Adipocyte (in vitro differentiated cells): ENCODE measurements at places on chromosomes 7 and 10.

- DNase-seq = no peak
Measured at GRCh38 chr7:100555701-100556100, 16.7 kb downstream of the AGFG2 start.

DNA sequence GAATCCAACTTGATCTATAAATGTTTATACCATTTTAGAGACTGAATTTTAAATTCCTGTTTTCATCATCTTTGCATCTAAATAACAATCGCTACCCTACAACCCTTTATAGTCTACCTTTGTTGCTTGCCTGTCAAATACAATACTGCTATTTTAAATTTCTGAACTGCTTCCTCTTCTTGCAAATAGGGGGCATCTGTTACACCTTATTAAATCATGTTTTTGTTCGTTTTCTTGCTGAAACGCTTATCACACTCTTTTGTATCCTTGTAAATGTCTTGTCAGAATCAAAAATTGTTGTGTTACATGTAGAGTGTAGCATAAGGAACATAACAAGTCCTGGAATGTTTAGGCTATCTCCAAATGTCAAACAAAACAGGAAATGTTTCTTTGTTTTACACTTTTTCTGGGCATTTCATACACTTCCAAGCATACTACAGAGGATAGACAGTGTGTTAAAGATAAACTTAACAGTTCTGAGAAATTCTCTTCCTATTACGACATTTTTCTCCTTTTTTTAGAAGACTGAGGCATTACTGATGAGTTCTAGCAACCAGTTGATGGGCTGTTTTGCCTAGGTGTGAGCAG, 281.3 kb downstream of the GPR158 start:
- DNase-seq = no peak

GRCh38 chr10:122168598-122169394, 102.3 kb upstream of the BTBD16 start:
- no peak for DNase-seq

DNA sequence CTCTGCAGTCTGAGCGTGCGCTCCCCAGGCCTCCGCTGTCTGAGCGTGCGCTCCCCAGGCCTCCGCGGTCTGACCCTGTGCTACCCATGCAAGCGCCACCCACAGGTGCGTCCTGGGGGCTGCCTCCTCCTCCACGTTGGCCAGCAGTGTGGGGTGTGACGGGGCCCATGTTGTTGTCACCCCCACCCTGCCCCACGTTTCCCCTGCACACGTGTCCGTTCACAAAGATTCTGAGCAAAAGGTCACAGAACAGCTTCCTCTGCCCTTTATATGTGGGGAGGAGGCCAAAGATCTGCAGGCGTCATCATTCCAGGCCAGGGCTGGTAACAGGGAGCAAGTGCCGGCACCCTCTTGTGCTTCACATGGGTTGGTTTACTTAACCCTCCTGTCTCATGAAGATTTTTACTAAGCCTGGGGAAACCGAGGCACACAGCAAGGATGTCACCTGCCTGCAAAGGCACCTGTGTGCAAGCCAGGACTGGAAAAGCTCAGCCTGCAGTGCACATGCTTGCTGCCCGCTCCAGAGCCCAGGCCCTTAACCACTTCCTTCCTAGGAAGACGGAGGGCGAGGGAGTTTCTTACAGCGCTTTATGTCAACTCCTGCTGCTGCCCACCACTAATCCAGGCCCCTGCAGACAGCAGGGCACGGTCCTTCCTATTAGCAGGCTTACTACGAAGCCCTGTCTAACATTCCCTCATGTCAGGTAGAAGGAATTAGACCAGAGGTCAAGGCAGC, 4.8 kb downstream of the GPR146 start:
- no peak for DNase-seq

DNA sequence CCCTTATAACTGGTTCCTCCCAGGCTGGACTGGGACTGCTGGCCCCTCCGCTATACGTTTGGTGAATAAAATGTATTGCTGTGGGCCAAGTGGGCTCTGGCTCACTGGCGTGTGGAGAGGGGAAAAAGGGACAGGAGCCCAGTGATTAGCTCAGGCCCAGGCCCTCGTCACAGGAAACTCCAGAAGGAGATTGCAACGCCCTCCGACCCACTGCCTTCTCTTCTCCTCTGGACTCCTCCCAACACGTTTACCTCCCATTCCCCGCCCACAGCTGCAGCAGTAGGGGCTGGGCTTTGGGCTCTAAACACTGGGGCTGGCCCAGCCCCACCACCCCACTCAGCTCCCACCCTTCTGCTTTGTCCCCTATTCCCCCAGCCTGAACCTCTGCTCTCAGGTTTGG, 173.9 kb downstream of the NEURL1 start:
- no peak for DNase-seq

DNA sequence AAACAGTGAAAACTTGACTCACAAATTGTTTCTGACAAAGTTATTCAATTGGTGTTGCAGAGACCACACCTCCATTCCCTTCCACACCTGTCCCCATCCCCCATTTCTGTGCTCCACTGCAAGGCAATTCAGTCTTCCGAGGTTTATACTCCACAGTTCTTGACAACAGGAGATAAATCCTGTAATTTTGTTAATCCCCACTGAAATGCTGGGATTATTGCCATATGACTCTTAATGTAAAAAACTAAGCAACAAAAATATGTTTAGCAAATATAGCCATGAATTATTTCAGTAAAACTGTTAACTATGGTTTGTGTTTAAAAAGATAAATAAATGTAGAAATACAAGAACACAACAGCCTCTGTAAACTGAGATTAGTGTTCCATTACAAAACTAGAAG, 170.1 kb upstream of the SEMA3D start:
- DNase-seq = no peak

DNA sequence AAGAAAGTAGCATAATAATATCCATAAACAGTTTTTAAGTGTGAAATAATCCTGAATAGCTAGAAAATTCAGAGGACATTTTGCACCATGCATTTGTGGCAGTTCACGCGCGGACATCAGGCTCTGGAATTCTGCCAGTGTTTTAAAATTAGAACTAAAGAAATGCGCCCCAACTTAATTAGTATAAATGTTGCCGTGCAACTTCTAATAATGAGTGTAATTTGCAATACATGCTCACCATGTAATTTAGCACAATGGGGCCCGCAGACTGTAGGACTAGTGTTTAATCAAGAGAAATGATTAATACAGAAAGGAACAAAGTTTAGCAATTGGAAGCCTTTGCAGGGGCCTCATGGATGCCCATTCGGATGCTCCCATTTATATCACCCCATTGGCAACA, 96.6 kb downstream of the PTPRE start:
- DNase-seq = no peak

- DNase-seq = no peak
Measured at GRCh38 chr7:8060241-8060640, 91.6 kb downstream of the GLCCI1 start.

GRCh38 chr7:40937879-40938278, 765.0 kb downstream of the INHBA start:
- DNase-seq = no peak

- DNase-seq = no peak
Measured at GRCh38 chr7:17620566-17620965, 319.7 kb downstream of the SNX13 start.

GRCh38 chr10:77236700-77237099, 400.9 kb downstream of the KCNMA1 start:
- DNase-seq = peak; percentile 44

DNA sequence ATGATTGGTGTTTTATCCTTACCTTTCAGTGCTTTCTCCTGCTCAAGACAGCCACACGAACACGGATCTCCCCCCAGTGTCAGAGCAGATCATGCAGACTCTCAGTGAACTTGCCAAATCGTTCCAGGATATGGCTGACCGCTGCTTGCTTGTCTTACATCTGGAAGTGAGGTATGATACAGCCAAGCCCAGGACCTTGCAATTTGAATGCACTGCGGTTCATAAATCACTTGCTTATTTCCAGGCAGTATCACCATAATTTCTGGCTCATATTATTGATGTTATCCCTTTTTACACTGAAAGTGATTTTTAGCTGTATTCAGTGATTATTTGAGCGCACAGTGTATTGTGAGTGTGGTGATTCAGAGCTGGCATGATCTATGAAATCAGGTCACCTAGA, 129.7 kb upstream of the LRGUK start:
- DNase-seq = no peak

DNA sequence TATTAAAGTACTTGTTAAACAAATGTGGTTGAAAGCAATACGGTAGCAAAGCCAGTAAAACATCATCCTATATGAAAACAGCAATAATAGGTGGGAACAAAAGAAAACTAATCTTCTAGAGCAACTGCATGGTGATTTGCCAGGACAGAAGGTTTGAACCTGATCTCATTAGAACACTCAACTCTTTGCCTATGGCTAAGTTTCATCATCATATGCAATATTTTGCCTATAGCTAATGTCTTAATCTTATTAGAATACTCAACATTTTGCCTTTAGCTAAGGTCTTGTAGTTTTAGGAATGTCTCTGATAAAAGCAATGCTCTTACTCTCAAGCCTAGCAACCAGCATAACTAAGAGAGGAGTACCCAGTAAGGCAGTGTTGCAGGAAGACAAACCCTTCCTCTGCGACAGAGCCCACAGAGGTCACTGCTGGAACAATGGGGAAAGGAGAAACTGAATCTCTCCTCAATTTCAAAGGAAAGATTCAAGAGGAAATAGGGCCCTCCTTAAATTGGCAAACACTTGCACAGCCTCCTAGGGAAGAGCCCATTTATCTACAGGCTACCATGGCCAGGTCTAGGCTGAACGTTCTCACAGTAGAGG, 38.3 kb downstream of the CADPS2 start:
- no peak for DNase-seq

DNA sequence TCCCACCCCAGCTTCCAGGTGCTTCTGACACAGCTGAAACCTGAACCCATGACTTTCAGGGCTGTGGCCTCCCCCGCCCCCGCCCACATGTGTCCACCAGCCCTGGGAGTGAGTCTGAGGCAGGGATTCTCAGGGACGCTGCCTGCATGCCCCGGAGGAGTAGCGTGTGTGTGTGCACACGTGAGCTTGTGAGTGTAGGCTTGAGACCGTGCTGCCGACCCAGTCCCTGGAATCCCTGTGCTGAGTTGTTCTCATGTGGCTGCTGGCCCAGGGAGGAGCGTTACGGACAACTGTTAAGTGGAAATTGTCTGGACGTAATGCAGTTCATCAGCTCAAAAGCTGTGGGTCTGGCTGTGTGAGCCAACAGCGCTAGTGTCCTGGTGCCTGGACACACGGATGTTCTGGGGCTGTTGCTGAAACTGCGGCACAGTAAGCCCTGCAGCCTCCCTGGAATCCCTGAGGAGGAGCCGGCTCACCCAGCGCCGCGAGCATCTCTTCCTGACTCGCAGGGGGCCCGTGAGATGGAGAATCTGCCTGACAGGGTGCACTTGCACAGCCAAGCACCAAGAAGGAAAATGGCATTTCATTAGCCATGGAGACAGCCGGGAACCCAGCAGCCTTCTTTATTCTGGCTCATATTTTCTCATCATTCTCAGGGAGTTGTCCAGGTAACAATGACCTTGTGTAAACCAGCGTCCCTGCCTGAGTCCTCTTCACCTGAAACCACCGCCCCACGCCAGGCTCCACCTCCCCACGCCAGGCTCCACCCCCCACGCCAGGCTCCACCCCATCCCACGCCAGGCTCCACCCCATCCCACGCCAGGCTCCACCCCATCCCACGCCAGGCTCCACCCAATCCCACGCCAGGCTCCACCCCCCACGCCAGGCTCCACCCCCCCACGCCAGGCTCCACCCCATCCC, 603.9 kb downstream of the PTPRN2 start:
- no peak for DNase-seq

GRCh38 chr7:150450491-150451001, at the start of gene GIMAP8:
GIMAP8 (plus strand) TSS chr7:150450630; CDS start chr7:150466699, 16,069 bp downstream.
- no peak for DNase-seq

GRCh38 chr10:92552310-92552709, 21.6 kb downstream of the IDE start:
- DNase-seq = no peak

DNA sequence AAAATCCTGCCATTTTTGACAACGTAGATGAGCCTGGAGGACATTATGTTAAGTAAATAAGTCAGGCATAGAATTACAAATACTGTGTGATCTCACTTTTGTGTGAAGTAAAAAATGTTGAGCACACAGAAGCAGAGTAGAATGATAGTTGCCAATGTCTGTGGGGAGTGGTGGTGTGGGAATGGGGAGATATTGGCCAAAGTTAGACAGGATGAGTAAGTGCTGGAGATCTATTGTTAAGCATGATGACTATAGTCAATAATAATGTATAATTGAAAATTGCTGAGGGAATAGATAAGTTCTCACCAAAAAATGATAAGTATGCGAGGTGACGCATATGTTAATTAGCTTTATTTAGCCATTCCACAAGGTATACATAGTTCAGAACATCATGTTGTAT, 92.0 kb downstream of the GPR85 start:
- DNase-seq = peak; percentile 31

DNA sequence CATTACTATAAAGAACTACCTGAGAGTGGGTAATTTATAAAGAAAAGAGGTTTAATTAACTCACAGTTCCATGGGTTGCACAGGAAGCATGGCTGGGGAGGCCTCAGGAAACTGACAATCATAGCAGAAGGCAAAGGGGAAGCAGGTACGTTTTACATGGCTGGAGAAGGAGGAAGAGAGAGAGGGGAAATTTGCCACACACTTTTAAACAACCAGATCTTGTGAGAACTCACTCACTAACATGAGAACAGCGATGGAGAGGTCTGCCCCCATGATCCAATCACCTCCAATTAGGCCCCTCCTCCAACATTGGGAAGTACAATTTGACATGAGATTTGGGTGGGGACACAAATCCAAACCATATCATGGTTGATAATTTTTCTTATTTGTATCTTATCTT, 51.8 kb upstream of the PPP1R9A start:
- DNase-seq = no peak

DNA sequence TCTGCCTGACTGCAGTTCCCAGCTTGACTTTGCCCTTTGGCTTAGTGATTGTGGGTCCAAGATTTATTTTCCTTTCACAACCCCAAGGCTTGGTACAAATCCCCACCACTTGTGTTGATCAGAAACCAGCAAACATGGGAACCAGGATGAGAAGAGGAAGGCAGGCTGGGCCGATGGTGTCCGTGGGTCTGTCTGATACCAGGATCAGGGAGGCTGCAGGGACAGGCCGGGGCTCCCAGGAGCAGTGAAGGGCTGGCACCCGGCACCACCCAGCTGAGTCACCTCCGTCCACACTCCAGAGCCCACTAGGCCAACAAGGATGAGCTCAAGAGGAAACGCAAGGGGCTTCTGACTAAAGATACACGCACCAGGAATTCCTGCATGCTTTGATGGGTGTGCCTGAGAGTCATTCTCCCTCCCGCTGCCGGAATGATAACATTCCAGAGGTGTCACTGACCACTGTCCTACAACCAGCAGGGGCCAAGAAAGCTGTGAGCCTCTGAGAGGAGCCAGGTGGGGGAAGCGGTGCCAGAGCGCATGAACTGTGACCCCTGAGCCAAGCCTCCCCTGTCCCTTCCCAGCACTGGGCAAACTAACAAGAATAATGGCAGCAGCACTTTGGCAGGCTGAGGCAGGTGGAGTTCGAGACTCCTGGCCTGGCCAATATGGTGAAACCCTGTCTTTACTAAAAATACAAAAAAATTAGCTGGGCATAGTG, 29.2 kb upstream of the PROSER2 start:
- peak; percentile 30 for DNase-seq

DNA sequence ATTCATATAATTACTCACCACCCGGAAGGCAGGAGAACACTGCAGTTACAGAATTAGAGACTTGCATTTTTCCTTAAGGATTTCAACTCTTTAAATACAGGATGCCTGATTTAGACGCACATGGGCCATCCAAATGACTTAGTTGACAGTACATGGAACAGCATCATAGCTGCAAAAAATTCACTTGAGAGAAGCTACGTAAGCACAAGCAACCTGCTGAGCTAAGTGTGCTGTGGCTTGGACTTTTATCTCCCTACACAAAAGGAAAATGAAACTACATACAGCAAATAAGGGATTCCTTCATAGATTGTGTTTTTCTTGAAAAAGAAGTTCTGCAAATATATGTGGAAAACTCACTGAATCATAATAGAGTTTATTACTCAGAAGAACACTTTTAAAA, 152.6 kb downstream of the POU6F2 start:
- DNase-seq = no peak
